ENCODE measurements at places on chromosomes 1 and 21. TPM values are rescaled to one million over a fixed set of nuclear protein-coding genes. Genes with fewer than 3 reads are reported as not detected.

DNA sequence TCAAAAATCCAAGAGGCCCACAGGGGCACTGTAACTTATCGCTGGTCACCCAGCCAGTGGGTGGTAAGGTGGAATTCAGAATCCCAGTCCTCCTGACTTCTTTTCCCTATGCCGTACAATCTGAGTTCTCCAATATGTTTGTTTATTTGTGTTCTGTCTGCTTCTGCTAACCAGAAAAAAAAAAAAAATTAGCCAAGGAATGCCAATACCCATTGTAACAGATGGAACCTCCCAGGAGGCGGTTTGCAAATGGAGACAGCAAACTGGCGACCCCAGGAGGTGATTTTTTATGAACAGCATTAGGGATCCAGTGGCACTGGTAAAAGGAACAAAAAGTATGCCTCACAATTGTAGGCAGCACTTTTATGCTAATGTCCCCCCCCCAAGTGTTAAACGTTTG lies 189.0 kb upstream of the FGGY start:
- no peaks in the 10 kb centered on the region for H3K4me1 ChIP-seq
- no peaks in the 10 kb centered on the region for H3K36me3 ChIP-seq
- H3K27ac ChIP-seq, result no peak overlapping the region
- H3K27me3 ChIP-seq, result no peaks in the 10 kb centered on the region
- DNase-seq, result no peak

DNA sequence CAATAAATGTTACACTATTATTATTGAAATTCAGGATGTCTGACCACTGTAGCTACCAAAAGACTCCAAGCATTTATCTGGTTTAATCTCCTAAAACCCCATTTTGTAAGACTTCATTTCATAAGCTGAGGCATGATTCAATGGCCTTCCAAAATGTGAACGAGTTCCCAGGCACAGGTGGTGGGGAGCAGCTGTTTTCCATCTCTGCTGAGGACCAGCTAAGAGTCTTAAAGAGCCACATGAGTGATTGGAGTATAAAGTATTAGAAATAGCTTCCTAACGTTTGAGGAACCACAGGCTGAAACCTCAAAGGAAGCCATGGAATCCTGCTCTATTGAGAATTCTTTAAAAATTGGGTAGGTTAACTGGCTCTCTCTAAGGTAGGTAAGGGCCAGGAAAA lies 44.9 kb downstream of the SEC16B start:
- DNase-seq, result no peak
- H3K27me3 ChIP-seq, result no peaks in the 10 kb centered on the region
- no peaks in the 10 kb centered on the region for H3K4me1 ChIP-seq
- H3K4me3 ChIP-seq, result no peak overlapping the region

GRCh38 chr1:212635141-212635631 lies 26.6 kb downstream of the ATF3 start:
- no peak for DNase-seq
- no peak overlapping the region for H3K4me3 ChIP-seq
- H3K4me1 ChIP-seq, result peaks cover 42% of the 10 kb centered on the region
- H3K27me3 ChIP-seq, result no peaks in the 10 kb centered on the region
- no peaks in the 10 kb centered on the region for H3K36me3 ChIP-seq

DNA sequence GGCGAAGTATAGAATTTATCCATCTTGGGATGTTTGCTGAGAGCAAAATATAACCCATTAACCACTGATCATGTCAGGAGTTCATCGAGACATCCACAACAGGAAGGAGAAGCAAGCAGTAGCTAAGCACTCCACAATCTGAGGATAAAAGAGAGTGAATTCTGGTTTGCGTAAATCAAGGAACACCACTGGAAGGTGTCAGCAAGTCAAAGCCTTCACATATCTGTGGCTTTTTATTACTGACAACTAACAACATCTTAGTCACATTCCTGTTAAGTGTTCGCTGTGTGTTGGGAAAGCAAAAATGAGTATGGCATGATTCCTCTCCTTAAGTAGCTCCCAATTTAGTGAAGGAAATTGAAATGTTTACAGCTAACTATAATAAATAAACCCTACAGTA lies 44.5 kb upstream of the DARS2 start:
- no peak overlapping the region for H3K27ac ChIP-seq
- peaks cover 7% of the 10 kb centered on the region for H3K36me3 ChIP-seq
- H3K27me3 ChIP-seq, result no peaks in the 10 kb centered on the region
- no peak overlapping the region for H3K4me3 ChIP-seq

DNA sequence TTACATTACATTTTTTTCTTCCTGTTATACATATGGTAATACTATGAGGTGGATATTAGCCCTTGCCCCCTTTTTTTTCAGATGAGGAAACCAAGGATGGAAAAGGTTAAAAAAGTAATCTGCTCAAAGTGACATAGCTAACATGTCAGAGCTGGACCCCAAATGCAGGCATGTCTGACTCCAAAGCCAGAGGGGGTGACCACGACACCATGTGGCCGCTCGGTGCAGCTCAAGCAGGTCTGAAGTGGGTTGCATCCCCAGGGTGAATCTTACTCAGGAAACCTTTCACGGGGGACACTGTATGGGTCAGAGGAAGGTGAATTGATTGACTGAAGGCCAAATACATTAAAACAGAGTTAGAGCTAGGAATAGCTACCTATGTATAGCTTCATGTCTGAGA lies 34.8 kb downstream of the CD34 start:
- H3K4me3 ChIP-seq, result no peak overlapping the region
- H3K27ac ChIP-seq, result no peak overlapping the region
- no peaks in the 10 kb centered on the region for H3K36me3 ChIP-seq
- peaks cover 6% of the 10 kb centered on the region for H3K4me1 ChIP-seq

GRCh38 chr1:198892065-198892464 lies 253.2 kb downstream of the PTPRC start:
- DNase-seq, result no peak
- H3K4me3 ChIP-seq, result no peak overlapping the region
- H3K27me3 ChIP-seq, result no peaks in the 10 kb centered on the region
- H3K36me3 ChIP-seq, result no peaks in the 10 kb centered on the region

GRCh38 chr1:91283421-91283726 lies 121.3 kb downstream of the HFM1 start:
- no peak overlapping the region for H3K4me3 ChIP-seq
- no peak overlapping the region for H3K27ac ChIP-seq
- H3K27me3 ChIP-seq, result no peaks in the 10 kb centered on the region
- H3K36me3 ChIP-seq, result no peaks in the 10 kb centered on the region
- no peaks in the 10 kb centered on the region for H3K4me1 ChIP-seq

DNA sequence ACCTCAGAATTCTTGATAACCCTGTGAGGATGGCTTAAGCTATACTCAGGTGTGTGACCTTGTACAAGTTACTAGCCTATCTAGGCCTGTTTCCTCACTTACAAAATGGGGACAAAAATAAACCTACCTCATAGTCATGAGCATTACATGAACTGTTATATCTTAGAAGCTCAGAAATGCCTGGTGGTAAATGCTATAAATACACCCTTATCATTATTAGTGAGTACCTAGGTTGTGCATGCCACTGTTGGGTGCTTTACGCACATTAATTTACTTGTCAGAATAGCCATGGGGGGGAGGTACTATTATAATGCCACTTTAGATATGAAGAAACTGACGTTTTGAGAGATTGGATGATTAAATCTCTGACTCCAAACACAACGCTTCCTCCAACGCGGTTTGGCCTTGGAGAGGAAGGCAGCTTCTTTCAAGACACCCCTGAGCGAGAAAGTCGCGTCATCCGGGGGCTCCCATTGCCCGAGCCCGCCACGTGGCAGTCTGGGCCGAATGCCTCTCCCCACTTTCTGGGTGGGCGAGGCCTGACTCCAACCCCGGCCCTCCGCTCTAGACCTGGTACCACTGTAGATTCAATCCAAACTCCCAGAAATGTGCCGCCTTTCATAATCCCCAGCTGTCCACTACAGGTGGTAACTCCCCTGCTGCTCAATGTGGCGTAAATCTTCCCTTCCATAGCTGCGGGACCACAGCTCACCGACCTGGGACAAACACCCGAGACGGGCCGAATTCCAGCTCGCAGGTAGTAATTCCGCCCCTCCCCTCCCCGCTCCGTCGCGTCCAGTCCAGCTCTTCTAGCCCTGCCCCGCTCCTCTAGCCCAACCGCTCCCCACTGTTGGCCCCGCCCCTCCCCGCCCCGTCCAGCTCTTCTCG lies 771 bp upstream of the RAD54L start:
- no peaks in the 10 kb centered on the region for H3K27me3 ChIP-seq
- peak; percentile 75 for DNase-seq
- no peaks in the 10 kb centered on the region for H3K36me3 ChIP-seq
- H3K4me3 ChIP-seq, result peak overlapping the region; percentile 66
- peaks cover 15% of the 10 kb centered on the region for H3K4me1 ChIP-seq
- H3K27ac ChIP-seq, result peak overlapping the region; percentile 41

DNA sequence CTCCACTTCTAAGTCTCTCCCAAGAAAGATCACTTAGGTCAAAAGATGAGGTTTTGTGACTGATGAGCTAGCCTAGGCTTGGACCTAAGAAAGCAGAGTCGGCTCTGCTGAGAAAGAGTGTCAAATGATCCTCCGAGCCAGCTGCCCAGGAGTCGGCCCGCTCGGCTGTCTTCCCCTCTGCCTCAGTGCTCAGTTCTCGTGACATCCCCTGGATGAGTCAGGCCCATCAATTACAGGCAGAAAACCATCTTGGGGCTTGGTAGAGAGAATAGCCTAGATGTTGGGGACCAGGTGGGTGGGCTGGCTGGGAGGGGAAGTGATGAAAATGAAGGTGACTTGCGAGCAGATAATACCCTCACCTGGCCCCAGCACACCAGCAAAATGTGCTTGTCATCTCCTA lies 60.5 kb downstream of the SLC66A1 start:
- no peak overlapping the region for H3K4me3 ChIP-seq
- H3K4me1 ChIP-seq, result peaks cover 32% of the 10 kb centered on the region
- no peaks in the 10 kb centered on the region for H3K27me3 ChIP-seq
- peaks cover 64% of the 10 kb centered on the region for H3K36me3 ChIP-seq

DNA sequence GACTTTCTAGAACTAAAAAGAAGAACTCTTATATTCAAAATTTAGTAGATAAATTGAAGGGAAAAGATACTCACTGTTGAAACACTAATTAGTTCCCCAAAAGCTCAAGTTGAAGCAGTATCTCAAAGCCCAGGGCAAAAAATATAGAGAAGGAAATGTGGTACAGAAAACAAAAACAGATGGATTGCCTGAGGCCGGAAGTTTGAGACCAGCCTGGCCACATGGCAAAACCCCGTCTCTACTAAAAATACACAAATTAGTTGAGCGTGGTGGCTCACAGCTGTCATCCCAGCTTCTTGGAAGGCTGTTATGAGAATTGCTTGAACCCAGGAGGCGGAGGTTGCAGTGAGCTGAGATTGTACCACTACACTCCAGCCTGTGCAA lies 36.0 kb downstream of the FAM177B start:
- peak overlapping the region; percentile 38 for H3K27ac ChIP-seq
- H3K27me3 ChIP-seq, result no peaks in the 10 kb centered on the region
- H3K4me1 ChIP-seq, result no peaks in the 10 kb centered on the region

DNA sequence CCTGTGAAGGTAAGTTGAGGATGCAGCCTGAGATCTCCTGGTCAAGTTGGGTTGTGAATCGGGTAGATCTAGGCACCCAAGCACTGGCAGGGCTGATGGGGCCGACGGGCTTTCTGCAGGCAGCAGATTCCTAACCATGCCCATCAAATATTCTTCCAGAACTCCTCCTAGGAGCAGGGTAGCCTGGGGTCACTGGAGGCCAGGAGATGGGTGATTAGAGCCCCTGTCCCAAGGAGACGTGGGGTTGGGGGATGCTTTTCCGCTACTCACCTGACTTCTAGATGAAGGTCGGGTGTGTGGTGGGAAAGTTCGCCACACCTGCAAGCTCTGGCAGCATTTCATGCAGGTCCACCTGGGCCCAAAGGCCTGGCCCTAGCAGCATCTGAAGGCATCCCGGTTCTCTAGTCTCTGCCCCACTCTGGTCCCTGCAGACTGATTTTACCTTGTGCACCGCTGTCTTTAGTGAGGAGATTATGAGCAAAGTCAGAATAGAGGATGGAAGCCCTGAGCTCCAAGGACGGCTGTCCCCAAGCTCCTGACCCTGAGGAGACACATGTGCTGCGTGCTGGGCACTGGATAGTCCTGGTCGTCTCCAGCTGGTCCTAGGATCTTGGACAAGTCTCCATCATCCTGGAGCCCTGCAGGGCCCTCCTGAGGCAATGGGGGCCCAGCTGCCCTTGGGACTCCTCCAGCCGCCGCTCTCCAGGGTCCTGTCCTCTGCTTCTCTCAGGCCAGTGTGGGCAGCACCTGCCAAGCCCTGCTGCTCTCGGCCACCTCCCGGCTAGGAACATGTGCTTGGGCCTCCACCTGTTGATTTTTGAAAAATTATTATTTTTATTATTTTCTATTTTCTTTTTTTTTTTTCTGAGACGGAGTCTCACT lies 21.8 kb upstream of the C2CD2 start:
- no peak for DNase-seq
- no peak overlapping the region for H3K27ac ChIP-seq
- H3K4me3 ChIP-seq, result no peak overlapping the region
- H3K27me3 ChIP-seq, result no peaks in the 10 kb centered on the region
- no peaks in the 10 kb centered on the region for H3K4me1 ChIP-seq

GRCh38 chr1:241217516-241217915 lies 139.5 kb downstream of the RGS7 start:
- H3K27ac ChIP-seq, result no peak overlapping the region
- DNase-seq, result no peak
- no peaks in the 10 kb centered on the region for H3K4me1 ChIP-seq
- H3K27me3 ChIP-seq, result no peaks in the 10 kb centered on the region
- no peak overlapping the region for H3K4me3 ChIP-seq

DNA sequence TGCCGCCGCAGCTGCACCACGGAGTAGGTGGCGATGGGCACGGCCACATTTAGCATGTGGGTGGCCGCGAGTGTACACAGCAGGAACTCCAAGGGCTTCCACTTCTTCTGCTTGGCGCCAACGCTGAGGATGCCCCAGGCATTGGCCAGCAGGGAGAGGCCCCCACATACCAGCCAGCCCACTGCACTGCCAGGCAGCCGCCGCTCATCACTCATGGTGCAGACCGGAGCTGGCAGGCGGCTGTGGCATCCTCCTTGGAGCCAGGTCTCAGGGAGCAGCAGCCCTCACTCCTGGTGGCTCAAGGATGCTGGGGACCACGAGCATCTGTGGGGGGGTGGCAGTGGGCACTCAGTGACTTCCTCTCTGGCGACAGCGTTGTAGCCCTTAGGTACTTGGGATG lies 6.2 kb downstream of the GPR153 start:
- no peaks in the 10 kb centered on the region for H3K36me3 ChIP-seq
- H3K27ac ChIP-seq, result no peak overlapping the region
- DNase-seq, result no peak

GRCh38 chr21:33490991-33491372 lies 534 bp downstream of the DNAJC28 start:
- peak overlapping the region; percentile 76 for H3K27ac ChIP-seq
- H3K36me3 ChIP-seq, result no peaks in the 10 kb centered on the region
- no peaks in the 10 kb centered on the region for H3K27me3 ChIP-seq
- H3K4me3 ChIP-seq, result peak overlapping the region; percentile 64
- peaks cover 8% of the 10 kb centered on the region for H3K4me1 ChIP-seq
- DNase-seq, result no peak

DNA sequence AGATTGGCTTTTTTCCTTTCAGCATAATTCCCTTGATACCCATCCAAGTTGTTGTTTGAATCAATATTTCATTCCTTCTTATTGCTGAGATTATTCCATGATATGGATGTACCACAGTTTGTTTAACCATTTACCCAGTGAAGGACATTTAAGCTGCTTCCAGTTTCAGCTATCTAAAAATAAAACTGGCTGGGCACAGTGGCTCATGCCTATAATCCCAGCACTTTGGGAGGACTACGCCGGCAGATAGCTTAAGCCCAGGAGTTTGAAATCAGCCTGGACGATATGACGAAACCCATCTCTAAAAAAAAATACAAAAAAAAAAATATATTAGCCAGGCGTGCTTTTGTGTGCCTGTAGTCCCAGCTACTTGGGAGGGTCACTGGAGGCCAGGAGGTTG lies 32.6 kb downstream of the SEMA6C start:
- H3K36me3 ChIP-seq, result peaks cover 13% of the 10 kb centered on the region
- no peak overlapping the region for H3K4me3 ChIP-seq
- H3K27me3 ChIP-seq, result no peaks in the 10 kb centered on the region
- no peak for DNase-seq
- H3K4me1 ChIP-seq, result no peaks in the 10 kb centered on the region

The CGN gene
- total RNA-seq, result 0.41 TPM

The LCA5L gene
- total RNA-seq, result 3.1 TPM

The TTC39A gene
- total RNA-seq, result under 0.01 TPM

The TSTD1 gene
- 10.5 TPM for total RNA-seq

The RAB3B gene
- 1.5 TPM for total RNA-seq
